Smooth muscle cell of the pulmonary artery (primary cell): ENCODE measurements at places on chromosomes 5 and 9. TPM values are rescaled to one million over a fixed set of nuclear protein-coding genes. Genes with fewer than 3 reads are reported as not detected.

Gene SEMA6A
- total RNA-seq, result 0.20 and 0.23 TPM in 2 replicates

Gene MRPS2
- total RNA-seq, result 13.8 and 13.9 TPM in 2 replicates

Gene PCDHGA8
- 4.0 and 4.3 TPM in 2 replicates for total RNA-seq

Gene PCDHA2
- 0.03 and 0.07 TPM in 2 replicates for total RNA-seq

Gene ALDOB
- total RNA-seq, result not detected in 2 replicates

Gene DDX4
- total RNA-seq, result not detected in 2 replicates

Gene COL15A1
- total RNA-seq, result 77.7 and 229 TPM in 2 replicates

Gene LIX1
- not detected in 2 replicates for total RNA-seq

Gene PLPP7
- 17.2 and 18.9 TPM in 2 replicates for total RNA-seq

Gene GRK6
- 14.5 and 19.7 TPM in 2 replicates for total RNA-seq

Gene FBN2
- 59.1 and 146 TPM in 2 replicates for total RNA-seq

Gene ADAMTS16
- total RNA-seq, result not detected in 2 replicates

Gene PAEP
- total RNA-seq, result not detected in 2 replicates

Gene UBE2QL1
- total RNA-seq, result 0.03 and 0.20 TPM in 2 replicates

Gene N4BP3
- 0.13 and 0.20 TPM in 2 replicates for total RNA-seq

Gene ENHO
- total RNA-seq, result 0.13 TPM in 1 of 2 replicates, not detected in the other

Gene DMRTA1
- 0.13 and 0.66 TPM in 2 replicates for total RNA-seq

Gene PCDHA1
- total RNA-seq, result 0.20 TPM in 1 of 2 replicates, not detected in the other

Gene SNCB
- total RNA-seq, result not detected in 2 replicates

Gene CKMT2
- total RNA-seq, result 15.1 and 18.6 TPM in 2 replicates

Gene VCAN
- total RNA-seq, result 2,405 and 2,757 TPM in 2 replicates

Gene ELOVL7
- 0.07 TPM in 1 of 2 replicates, not detected in the other for total RNA-seq

Gene PLAC8L1
- 0.20 and 0.52 TPM in 2 replicates for total RNA-seq

Gene NIPAL4
- total RNA-seq, result 0.07 TPM in 2 replicates

Gene NEK6
- 83.1 and 91.8 TPM in 2 replicates for total RNA-seq

Gene TMEM174
- total RNA-seq, result not detected in 2 replicates

Gene SOHLH1
- total RNA-seq, result not detected in 2 replicates

Gene IL13
- not detected in 2 replicates for total RNA-seq

Gene CYLC2
- total RNA-seq, result not detected in 2 replicates

Gene BARX1
- total RNA-seq, result 0.13 TPM in 2 replicates

Gene CNTLN
- 5.0 and 10.0 TPM in 2 replicates for total RNA-seq

Gene ZSWIM6
- 13.7 and 14.3 TPM in 2 replicates for total RNA-seq

Gene RUSC2
- total RNA-seq, result 31.5 and 40.1 TPM in 2 replicates

Gene PCDHB3
- 0.79 and 1.6 TPM in 2 replicates for total RNA-seq

Gene TOR4A
- total RNA-seq, result 19.7 and 47.4 TPM in 2 replicates

Gene PRR16
- 7.7 and 8.5 TPM in 2 replicates for total RNA-seq

Gene GPX8
- 110 and 162 TPM in 2 replicates for total RNA-seq

Gene THG1L
- 16.6 and 24.0 TPM in 2 replicates for total RNA-seq

Gene SPAAR
- 0.13 and 0.26 TPM in 2 replicates for total RNA-seq

Gene C9orf152
- not detected in 2 replicates for total RNA-seq

Gene ACOT12
- total RNA-seq, result 0.07 and 1.1 TPM in 2 replicates

Gene AGXT2
- total RNA-seq, result not detected in 2 replicates
